Pulmonary artery endothelial cell (primary cell): ENCODE measurements at places on chromosomes 4 and X. TPM values are rescaled to one million over a fixed set of nuclear protein-coding genes. Genes with fewer than 3 reads are reported as not detected.

DNA sequence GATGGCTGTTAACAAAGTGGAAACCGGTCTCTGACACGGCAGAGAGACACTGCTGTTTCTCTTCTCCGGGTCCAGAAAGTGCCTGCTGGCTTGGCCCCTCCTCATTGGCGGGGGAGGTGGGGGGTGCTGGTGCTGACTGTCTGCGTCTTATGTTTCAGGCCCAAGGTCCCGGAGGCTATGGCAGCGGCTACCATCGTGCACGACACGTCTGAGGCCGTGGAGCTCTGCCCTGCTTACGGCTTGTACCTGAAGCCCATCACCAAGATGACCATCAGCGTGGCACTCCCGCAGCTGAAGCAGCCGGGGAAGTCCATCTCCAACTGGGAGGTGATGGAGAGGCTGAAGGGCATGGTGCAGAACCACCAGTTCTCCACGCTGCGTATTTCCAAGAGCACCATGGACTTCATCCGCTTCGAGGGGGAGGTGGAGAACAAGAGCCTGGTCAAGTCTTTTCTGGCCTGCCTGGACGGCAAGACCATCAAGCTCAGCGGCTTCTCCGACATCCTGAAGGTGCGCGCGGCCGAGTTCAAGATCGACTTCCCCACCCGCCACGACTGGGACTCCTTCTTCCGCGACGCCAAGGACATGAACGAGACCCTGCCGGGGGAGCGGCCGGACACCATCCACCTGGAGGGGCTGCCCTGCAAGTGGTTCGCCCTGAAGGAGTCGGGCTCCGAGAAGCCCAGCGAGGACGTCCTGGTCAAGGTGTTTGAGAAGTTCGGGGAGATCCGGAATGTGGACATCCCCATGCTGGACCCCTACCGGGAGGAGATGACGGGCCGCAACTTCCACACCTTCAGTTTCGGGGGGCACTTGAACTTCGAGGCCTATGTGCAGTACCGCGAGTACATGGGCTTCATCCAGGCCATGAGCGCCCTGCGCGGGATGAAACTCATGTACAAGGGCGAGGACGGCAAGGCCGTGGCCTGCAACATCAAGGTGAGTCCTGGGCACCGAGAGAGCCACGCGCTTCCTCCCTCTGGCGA is 2.2 kb downstream of the AKAP17A start:
- DNase-seq: no peak

- DNase-seq: no peak
Observed at GRCh38 chr4:112526061-112526460, 10.1 kb upstream of the NEUROG2 start.

The CTAG2 gene
- not detected in 2 replicates for total RNA-seq

DNA sequence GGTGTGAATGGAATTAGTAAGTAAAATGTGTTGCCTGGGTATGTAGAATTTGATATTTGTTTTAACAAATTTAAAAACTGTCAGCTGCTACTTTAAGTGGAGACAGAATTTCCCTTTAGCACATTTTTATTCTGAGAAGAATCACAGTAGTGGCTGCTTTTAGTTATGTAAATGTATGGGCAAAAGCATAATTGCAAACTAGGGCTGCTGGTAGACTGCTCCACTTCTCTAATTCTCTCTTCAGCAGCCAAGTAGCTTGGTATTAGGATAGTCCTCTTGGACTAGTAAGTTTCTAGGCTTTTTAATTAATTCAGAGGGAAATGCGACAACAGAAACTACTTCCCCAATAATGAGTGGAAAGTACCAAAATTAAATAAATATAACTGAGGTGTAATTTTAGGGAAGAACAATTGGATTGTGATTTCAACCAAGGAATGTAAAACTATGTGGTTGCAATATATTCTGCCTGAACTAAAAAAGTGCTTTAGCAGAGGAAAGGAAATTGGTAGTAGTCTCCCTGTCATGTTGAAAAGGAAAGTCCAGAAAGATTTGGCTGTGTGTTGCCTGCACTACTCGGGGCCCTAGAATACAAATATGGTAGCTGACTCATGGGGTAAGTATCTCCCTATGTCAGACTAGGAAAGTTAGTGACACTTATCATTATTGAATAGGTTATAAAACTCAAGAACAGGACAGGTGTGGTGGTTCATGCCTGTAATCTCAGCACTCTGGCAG is 9.2 kb upstream of the EIF4E start:
- DNase-seq: no peak

GRCh38 chrX:73561801-73562200 is 1.2 kb upstream of the CHIC1 start:
- no peak for DNase-seq

The SCML1 gene
- 7.8 and 8.5 TPM in 2 replicates for total RNA-seq

DNA sequence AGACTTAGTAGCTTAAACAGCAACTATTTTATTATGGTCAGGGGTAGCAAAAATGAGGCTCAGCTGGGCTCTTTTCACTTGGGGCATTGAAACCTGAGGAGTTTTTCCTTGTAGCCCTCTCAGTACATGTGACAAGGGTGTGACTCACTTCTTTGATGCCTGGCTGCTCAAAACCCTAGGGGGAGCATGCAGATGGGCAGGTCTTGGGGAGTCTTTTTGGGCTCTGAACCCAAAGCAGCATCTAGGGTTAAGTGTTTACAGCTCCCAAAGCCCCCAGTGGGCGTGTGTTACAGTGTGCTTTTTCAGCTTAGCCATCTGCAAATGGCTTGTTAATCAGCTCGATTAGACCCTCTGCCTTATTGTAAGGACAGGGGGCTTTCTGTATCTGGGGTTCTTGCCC is 1752.7 kb downstream of the PCDH7 start:
- DNase-seq: no peak

The TBC1D9 gene
- total RNA-seq: 61.5 and 75.9 TPM in 2 replicates

- DNase-seq: no peak
Observed at GRCh38 chr4:154578919-154579318, 11.6 kb downstream of the FGA start.

- DNase-seq: no peak
Observed at GRCh38 chrX:1754077-1754476, 139.2 kb downstream of the ASMT start.

The XG gene
- total RNA-seq: 0.60 and 1.5 TPM in 2 replicates

The PABPC4L gene
- 0.13 and 0.18 TPM in 2 replicates for total RNA-seq

The ODAPH gene
- not detected in 2 replicates for total RNA-seq

DNA sequence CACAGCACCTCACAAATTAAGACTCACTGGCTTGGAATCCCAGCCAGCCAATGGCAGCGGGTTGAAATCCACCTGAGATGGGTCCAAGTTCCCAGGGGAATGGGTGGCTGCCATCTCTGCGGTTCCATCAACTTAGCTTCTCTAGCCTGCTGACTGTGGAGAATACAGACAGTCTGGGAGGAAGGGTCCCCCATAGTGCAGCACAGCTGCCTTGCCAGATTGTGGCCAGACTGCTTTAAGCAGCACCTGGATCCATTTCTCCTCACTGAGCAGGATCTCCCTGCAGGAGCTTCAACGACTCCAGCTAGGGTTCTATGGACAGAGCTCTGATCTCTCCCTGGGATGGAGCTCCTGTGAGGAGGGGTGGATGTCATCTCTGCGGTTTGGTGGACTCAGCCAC is 51.8 kb downstream of the DCK start:
- no peak for DNase-seq

The ASB12 gene
- total RNA-seq: not detected in 2 replicates

DNA sequence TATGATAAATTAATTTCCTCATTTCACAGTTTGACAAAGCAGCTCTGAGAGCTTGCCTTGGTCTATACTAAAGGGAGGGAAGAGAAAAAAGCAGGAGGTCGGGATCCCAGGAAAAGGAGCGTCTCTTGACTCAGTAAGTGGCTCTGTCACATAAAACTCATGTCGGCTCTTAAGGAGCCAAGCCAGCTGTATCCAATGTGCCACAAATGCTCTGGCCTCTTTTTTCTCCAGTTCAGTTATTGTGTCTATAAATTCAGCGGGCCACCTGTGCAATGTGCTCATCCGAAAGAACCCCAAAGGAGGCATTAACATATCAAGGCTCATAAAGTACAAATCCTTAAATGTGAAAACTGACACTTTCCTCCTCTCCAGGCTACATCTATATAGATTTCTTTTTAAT is 337.7 kb upstream of the FAM241A start:
- no peak for DNase-seq

DNA sequence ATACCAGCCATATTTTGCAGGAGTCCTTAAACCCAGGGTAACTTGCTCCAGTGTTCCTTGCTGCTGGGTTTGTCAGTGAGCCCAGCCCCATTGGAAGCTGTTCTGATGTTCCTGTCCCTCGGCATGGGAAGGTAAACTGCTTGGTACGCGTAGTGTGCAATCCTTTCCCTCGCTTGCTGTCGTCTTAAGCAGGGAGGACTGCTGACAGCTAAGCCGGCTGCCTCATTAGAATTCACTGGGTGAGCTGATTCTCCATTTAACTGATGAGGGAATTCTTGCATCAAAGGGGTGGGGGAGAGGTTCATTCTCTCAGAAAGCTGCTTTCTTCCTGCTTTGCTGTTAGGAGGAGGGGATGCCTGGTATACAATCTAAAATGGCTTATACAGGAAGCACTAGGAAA is 164.6 kb downstream of the MID1IP1 start:
- DNase-seq: no peak

GRCh38 chr4:67106861-67107460 is 438.3 kb downstream of the CENPC start:
- DNase-seq: no peak

GRCh38 chrX:13168269-13168668 is 123.8 kb upstream of the FAM9C start:
- DNase-seq: no peak

The C4orf36 gene
- 0.40 and 0.88 TPM in 2 replicates for total RNA-seq
